ENCODE measurements at places on chromosomes 5 and 9. TPM values are rescaled to one million over a fixed set of nuclear protein-coding genes. Genes with fewer than 3 reads are reported as not detected.

Gene PCDHAC1
- 1.7 TPM for total RNA-seq

Gene HEMGN
- total RNA-seq = not detected

Gene SLC34A3
- total RNA-seq = not detected

Gene EMB
- 40.8 TPM for total RNA-seq

Gene KCNMB1
- total RNA-seq = not detected

Gene RNF208
- total RNA-seq = not detected

Gene BOD1
- total RNA-seq = 106 TPM

Gene MEGF10
- 0.26 TPM for total RNA-seq

Gene TLX3
- total RNA-seq = not detected

Gene SHROOM1
- total RNA-seq = 0.79 TPM

Gene FBLL1
- total RNA-seq = not detected

Gene ACOT12
- not detected for total RNA-seq

Gene C1QTNF3
- total RNA-seq = 0.26 TPM

Gene SMIM15
- 110 TPM for total RNA-seq

Gene ZBTB43
- 21.9 TPM for total RNA-seq

Gene HSPB3
- total RNA-seq = not detected

Gene GMCL2
- total RNA-seq = not detected

Gene SPATA31A3
- not detected for total RNA-seq

Gene PRELID2
- total RNA-seq = 14.8 TPM

Gene ENTREP1
- total RNA-seq = 0.53 TPM

Gene ZDHHC11B
- 0.51 TPM for total RNA-seq

Gene NR5A1
- not detected for total RNA-seq

Gene TCF7
- total RNA-seq = under 0.01 TPM

Gene ZNG1E
- 46.7 TPM for total RNA-seq

Gene PCDHB2
- total RNA-seq = 1.1 TPM

Gene CDKN2B-AS1
- 0.53 TPM for total RNA-seq

Gene PCDHGA11
- total RNA-seq = 3.2 TPM

Gene CATSPER3
- total RNA-seq = under 0.01 TPM

Gene HRCT1
- total RNA-seq = not detected

Gene SPRY4
- 1.3 TPM for total RNA-seq

Gene CERCAM
- total RNA-seq = 12.4 TPM

Gene SPATA6L
- 2.6 TPM for total RNA-seq

Gene TSLP
- total RNA-seq = 2.0 TPM

Gene SVEP1
- total RNA-seq = 0.26 TPM

Gene TEX53
- not detected for total RNA-seq

Gene RUFY1
- total RNA-seq = 32.9 TPM

Gene FGF18
- not detected for total RNA-seq

Gene LHX3
- total RNA-seq = not detected

Gene FOXD4L6
- 0.13 TPM for total RNA-seq

Gene RMI1
- total RNA-seq = 3.7 TPM

Gene F12
- total RNA-seq = 7.9 TPM

Gene IFNB1
- 0.26 TPM for total RNA-seq

Gene ANKRD34B
- total RNA-seq = not detected

Gene SLC34A1
- not detected for total RNA-seq

Gene BSPRY
- total RNA-seq = 20.4 TPM

Gene SCAI
- 4.7 TPM for total RNA-seq

Gene CDO1
- total RNA-seq = not detected

Gene GLRA1
- not detected for total RNA-seq

Gene PDE6A
- total RNA-seq = not detected

Gene LMBRD2
- 5.3 TPM for total RNA-seq

Gene LRRTM2
- total RNA-seq = not detected

Gene ERBIN
- total RNA-seq = 55.7 TPM

Gene GFRA3
- not detected for total RNA-seq

Measured in bronchial epithelial cell (primary cell).